ENCODE measurements at places on chromosomes 2 and 18.

- no peak for DNase-seq
These were observed 146.8 kb downstream of the TGIF1 start for GRCh38 chr18:3596637-3597384.

- DNase-seq = no peak
These were observed 310.6 kb upstream of the PIK3C3 start for GRCh38 chr18:41644466-41644865.

DNA sequence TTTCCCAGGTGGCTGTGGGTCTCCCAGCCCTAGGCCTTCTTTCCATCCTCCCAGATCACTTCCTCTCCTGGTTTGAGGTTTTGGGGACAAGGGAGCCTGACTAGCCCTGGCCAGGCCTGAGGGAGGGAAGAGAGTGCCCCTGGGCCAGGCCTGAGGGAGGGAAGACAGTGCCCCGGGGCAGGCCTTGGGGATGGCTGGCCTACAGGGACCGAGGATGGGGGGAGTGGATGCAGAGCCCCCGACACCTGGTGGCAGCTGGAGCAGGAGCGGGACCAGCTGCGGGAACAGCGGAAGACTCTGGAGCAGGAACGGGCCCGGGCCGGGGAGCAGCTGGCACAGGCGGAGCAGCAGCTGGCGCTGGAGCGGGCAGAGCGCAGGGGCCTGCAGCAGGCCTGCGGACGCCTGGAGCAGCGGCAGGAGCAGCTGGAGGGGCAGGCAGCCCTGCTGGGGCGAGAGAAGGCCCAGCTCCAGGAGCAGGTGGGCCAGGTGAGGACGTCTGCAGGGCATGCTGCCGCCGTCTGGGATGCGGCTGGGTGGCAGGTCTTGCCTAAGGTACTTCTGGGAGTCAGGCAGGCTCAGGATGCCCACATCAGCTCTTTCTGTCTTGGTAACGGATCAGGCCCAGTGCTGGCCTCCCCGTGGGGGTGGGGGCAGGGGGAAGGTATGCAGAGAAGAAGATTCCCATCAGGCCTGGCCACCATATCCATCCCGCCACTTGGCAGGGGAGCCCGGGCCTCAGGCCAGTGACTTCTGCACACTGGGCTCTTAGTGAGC is 29.2 kb downstream of the CROCC2 start:
- DNase-seq = no peak

- DNase-seq = no peak
These were observed 315.0 kb upstream of the SMIM21 start for GRCh38 chr18:75742516-75742915.

DNA sequence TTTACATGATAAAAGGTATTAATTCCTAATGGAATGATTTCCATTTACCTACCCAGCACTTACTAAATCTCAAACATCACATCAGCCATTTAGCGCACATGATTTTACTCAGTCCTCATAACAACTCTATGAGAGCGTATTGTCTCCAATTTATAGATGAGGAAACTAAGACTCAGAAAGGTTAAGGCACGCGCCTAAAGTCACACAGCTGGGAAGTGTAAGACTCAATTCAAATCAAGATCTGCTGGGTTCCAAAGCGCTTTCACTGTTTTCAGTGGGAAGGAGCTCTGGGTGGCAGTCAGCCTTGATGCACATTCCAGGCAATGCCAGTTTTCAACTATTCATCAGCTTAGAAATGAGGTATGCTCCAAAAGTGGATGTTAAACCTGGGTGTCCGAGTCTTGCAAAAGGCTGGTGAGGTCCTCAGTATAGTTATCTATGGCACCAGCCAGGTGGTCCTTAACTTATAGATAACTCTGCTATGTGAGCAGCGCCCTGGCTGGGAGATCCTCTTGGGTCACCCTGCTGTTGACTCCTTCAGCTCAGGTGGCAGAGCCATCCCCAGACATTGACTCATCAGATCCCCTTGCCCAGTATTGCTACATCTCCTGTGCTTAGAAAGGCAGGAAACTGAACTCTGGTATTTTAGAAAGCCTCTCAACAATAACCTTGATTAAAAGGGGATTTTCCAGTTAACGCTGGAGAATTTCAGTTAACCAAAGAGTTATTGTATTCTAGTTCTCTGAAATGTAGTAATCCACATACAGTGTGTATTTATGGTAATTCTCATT is 47.1 kb downstream of the SLC4A1AP start:
- DNase-seq = no peak

GRCh38 chr2:128420131-128420530 is 101.5 kb upstream of the HS6ST1 start:
- no peak for DNase-seq

- no peak for DNase-seq
These were observed 55.7 kb downstream of the CTDP1 start for GRCh38 chr18:79735071-79735980.

GRCh38 chr2:207983641-207984042 is 41.7 kb downstream of the PLEKHM3 start:
- DNase-seq = no peak

GRCh38 chr18:26309281-26309680 is 83.0 kb downstream of the TAF4B start:
- DNase-seq = peak; percentile 51

DNA sequence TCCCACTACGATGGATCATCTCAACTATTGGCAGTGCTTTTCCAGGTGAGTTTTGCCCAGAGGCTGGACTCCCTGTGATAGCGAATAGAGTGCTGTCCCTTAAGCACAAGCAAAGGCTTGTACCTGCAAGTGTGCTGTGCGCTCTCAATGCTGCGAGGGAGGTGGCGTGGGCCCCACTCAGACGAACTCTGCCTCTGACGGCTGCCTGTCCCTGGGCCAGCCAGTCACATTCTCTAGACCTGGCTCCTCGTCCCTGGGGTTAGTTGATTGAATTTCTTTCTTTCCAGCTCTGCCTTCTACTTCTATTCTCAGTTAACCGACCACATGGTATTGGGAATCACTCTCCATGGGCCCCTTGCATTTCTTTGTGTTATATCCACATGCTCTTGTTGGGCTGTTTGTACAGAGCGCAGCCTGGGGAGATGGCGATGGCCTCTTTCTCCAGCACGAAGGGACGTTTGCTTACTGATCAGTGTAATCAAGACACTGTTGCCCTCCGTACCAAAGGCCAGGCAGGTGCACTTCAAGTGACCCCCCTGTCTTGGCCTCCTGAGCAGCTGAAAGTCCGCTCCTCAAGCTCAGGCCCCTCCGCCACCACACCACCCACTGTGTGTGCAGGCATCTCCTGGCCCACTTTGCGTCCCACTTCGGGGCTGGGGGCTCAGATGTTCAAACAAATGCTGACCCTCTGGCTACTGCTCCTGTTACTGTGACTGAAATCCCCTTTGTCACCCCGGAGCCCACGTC is 151.3 kb downstream of the ZNF236 start:
- DNase-seq = no peak

DNA sequence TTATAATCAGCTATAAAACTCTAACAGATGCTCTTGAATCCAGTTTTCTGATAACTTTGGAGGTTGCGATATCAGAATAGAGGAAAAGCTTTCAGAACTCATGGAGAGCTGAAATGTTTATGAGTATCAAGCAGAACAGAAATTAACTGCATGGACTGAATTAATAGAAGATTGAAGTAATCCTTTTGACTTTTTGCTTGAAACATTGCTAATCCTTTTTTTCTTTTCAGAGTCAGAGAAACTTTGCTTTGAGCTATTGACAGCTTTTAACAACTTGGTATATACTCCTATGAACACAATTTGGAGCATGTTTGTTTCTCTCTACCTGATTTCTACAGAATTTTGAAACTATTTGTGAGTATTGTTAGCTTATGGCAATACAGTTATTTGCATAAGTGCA is 1254.8 kb downstream of the LRP1B start:
- DNase-seq = no peak

GRCh38 chr18:62379051-62379450 is 53.9 kb downstream of the TNFRSF11A start:
- no peak for DNase-seq

DNA sequence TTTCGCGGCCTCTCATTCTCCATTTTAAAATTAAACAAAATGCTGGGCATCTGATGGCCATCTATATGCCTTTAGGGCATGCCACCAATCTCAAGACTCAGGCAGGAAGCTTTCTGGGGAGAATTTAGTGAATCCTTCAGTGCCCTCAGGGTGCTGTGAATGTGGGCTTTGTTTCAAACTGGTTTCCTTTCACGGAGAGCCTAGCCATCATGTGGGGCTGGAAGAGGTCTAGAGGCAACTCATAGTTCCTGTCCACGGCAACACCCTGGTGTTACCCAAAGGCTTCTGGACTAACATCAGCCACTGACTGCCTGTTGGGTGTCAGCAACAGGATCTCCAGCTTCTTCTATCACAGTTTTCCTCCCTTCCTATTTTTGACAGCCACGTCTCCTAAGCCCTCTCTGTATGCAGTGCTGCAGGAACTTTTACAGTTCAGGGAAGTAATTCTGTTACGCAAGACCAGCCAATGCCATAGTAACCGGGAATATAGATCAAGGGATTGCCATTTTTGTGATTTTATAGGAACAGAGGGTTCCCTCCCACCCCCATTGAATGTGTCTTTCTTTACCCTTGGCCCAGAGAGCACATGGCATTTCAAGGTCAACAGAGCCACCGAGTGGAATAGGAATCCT is 7.9 kb upstream of the WDR33 start:
- no peak for DNase-seq

- no peak for DNase-seq
These were observed 148.8 kb downstream of the EPHA4 start for GRCh38 chr2:221423210-221423804.

- no peak for DNase-seq
These were observed 1.2 kb downstream of the NEMP2 start for GRCh38 chr2:190533175-190533967.

- DNase-seq = no peak
These were observed 81.8 kb downstream of the CAMKMT start for GRCh38 chr2:44443517-44443916.

- DNase-seq = no peak
These were observed 5.9 kb downstream of the CSRNP3 start for GRCh38 chr2:165475277-165476004.

DNA sequence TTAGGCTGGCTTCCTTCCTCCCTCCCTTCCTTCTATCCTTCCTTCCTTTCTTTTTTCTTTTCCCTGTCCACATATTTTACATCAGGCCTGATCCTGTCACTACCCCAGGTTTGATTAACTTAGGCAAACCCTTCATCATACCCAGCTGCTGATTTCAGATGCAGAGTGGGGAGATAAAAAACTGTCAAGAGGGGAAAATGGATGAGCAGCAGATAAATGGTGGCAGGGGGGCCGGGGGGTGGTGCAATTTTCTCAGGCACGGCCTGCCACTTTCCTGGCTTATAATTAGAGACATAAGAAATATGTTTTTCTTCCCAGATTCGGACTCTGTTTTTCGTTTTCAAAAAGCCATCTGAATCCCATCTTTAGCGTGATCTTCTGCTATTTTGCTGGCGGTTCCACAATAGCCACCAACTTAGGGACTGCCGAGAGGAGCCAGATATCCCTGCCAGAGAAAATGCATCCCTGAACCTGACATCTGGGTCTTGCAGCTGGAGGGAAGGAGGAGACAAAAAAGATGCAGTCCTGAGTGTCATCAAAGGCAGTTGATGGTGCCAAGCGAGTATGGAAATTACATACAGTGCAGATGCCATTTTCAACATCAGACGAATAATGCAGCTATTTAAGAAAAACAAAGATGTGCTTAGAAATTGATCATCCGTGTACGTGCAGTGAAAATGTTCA is 49.9 kb downstream of the CXCR4 start:
- no peak for DNase-seq

- peak; percentile 85 for DNase-seq
These were observed 968 bp upstream of the RALBP1 start for GRCh38 chr18:9474108-9474982.

DNA sequence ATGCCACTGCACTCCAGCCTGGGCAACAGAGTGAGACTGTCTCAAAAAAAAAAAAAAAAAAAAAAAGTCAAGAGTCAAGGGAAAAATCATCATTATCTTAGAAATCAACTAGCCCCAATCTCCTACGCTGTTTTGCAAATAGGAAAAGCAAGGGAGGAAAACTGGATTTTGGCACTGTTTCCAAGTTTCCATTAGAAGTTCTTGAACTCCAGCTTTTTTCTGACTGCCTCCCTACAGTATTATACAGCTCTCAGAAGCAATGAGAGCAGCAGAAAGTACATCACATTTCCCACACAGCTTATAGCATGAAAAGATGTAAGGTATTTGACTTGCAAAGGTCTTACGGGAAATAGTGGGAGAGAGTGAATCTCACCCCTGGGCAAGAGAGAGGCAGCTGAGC is 127.8 kb downstream of the OSR1 start:
- no peak for DNase-seq

- no peak for DNase-seq
These were observed 277.9 kb upstream of the SIX3 start for GRCh38 chr2:44663471-44664073.

GRCh38 chr2:74147727-74148456 is at the start of gene BOLA3:
BOLA3 (minus strand) TSS chr2:74147912; CDS start chr2:74147874, 38 bp downstream.
- DNase-seq = peak; percentile 72

DNA sequence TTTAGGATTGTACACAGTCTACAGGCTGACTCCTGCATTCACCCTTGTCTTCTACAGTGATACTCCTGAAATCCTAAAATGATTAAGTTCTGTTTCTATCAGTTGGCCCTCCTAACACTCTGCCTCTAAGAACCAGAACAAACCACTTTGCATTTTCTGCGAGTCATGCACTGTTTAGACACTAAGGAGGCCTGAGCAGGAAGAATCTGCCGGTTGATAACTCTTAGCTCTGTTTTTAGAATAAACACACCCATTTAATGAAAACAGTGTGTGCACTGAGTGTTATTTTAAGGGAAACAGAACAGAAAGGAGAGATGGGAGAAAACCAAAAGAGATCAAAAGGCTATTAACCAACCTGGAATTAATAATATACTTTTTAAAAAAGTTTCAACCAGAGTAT is 22.9 kb upstream of the SSB start:
- peak; percentile 49 for DNase-seq

DNA sequence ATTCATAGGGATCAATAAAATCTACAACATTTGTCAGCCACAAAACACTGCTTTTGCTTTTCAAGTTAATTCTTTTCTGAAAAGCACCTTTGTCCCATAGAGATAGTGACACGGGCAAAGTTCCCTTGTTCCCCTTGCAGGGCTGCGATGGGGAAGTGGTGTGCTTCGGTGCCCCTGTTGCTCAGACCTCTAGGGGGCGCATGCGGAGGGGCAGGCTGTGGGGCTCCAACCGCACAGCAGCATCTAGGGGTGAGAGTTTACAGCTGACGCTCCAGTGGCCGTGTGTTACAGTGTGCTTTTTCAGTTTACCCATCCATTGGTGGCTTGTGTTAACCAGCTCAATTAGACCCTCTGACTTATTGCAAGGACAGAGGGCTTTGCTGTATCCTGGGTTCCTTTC is 1432.2 kb upstream of the ACVR2A start:
- DNase-seq = no peak

GRCh38 chr18:76430636-76431035 is 64.4 kb downstream of the ZNF516 start:
- DNase-seq = no peak

- DNase-seq = peak; percentile 90
These were observed at the start of the genes KIAA1328 and TPGS2 for GRCh38 chr18:36828630-36829361. KIAA1328 (plus strand) TSS chr18:36829127; CDS start chr18:36829139, 12 bp downstream. TPGS2 (minus strand) TSS chr18:36829002; CDS start chr18:36828767, 235 bp downstream.

- peak; percentile 78 for DNase-seq
These were observed 176.7 kb downstream of the NRP2 start for GRCh38 chr2:205858881-205859441.

DNA sequence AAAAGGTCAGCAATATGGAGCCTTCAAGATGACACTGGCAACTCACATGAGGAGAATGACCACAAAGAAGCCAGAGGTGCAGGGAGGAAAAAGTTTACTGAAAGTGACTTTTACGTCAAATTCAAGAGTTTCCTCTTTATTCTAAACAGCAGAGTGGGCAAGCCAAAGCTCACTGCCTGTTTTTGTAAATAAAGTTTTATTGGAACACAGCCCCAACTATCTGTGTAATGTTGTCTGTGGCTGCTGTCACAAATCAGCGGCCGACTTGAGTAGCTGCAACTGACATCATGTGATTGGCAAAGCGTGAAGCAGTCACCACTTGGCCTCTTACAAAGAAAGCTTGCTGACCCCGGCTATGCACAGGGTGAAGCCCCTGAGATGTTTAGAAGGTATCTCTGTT is 9.2 kb upstream of the SULT1C2 start:
- no peak for DNase-seq

Measured in fibroblast of skin of right quadriceps (primary cell).